Activated T-cell treated with anti-CD3 and anti-CD28 coated beads, Interleukin-2, amount 50 U/mL, for 1 hour (primary cell): ENCODE measurements at places on chromosomes 7 and 10.

DNA sequence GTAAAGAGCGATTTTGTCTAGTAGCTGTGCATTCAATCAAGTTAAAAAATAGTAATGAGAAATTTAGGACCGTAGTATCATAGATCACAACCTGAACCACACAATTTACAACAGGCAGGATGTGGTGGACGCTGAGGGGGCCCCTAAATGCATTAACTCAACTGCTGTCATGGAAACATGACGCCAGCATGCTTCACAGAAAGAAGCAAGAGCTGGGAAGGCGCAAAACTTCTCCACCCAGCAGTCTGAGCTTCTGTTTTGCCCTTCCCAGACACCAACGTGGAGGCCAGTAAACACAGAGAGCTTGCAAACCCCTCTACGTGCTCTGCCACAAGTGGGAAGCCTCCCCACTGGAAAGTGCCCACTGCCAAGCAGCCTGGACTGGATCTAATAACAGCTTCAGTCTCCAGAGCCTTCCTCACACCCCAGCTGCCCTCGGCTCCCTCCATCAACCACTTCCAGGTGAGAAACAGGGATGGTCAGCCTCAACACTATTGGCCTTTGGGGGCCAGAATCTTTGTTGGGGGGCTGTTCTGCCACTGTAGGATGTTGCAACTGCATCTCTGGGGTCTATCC lies 151.8 kb downstream of the SFMBT2 start:
- DNase-seq, result peak; percentile 62

GRCh38 chr10:4102802-4103344 lies 317.9 kb upstream of the KLF6 start:
- no peak for DNase-seq

GRCh38 chr7:144835155-144835611 lies 670 bp downstream of the TPK1 start:
- no peak for DNase-seq

GRCh38 chr10:16854623-16855022 lies 37.4 kb upstream of the RSU1 start:
- DNase-seq, result no peak

- no peak for DNase-seq
Observed at GRCh38 chr7:148049068-148049467, 541.5 kb upstream of the C7orf33 start.

- DNase-seq, result no peak
Observed at GRCh38 chr10:33780961-33781360, 446.5 kb upstream of the NRP1 start.

- no peak for DNase-seq
Observed at GRCh38 chr10:105358911-105359310, 717.8 kb downstream of the SORCS3 start.

GRCh38 chr7:81267508-81267907 lies 348.7 kb upstream of the SEMA3C start:
- DNase-seq, result no peak

DNA sequence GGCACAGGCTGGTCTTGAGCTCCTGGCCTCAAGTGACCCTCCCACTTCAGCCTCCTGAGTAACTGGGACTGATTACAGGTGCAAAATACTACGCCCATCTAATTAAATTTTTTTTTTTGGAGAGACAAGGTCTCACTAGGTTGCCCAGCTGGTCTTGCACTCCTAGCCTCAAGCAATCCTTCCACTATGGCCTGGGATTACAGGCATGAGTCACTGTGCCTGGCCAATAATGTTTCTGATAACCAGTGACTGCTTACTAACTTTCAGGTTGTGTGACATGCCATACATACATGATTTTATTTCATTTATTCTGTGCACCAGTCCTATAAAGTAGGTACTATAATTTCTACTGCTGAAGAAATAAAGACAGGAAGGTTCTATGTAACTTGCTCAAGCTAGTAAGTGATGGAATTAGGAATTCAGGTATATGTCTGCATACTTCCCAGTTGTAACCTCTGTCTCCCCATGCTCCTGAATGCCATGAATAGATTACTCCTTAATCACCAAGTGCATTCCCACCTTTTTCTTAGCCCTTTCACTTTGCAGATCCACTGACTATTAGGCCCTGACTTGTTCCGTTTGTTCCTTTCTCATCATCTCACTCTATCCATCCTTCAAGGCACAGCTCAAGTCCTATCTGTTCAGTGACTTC lies 28.1 kb downstream of the MCU start:
- no peak for DNase-seq

- no peak for DNase-seq
Observed at GRCh38 chr7:14395860-14396259, 406.4 kb upstream of the ETV1 start.

- no peak for DNase-seq
Observed at GRCh38 chr10:103040418-103040817, 122.3 kb downstream of the CNNM2 start.

- peak; percentile 23 for DNase-seq
Observed at GRCh38 chr7:151877911-151878835, 1.3 kb upstream of the PRKAG2 start.

DNA sequence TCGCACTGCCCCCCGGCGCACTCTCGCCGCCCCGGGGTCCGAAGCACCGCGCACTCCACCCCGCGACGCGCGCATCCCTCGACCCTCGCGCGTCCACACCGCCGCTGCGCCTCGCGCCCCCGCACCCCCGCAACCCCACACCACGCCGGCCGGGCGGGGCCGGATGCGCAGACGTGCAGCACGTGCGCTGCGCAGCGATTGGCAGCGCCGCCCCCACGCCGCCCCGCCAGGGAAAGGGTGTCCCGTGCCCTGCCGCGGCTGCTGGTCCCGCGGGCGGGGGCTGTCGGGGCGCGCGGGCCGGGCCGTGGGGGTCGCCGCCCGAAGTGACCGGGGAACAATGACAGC lies 53.7 kb upstream of the KDM7A start:
- DNase-seq, result peak; percentile 84

GRCh38 chr7:12861070-12861469 lies 173.6 kb downstream of the ARL4A start:
- DNase-seq, result no peak

GRCh38 chr10:85548034-85548433 lies 818.6 kb downstream of the GRID1 start:
- no peak for DNase-seq

DNA sequence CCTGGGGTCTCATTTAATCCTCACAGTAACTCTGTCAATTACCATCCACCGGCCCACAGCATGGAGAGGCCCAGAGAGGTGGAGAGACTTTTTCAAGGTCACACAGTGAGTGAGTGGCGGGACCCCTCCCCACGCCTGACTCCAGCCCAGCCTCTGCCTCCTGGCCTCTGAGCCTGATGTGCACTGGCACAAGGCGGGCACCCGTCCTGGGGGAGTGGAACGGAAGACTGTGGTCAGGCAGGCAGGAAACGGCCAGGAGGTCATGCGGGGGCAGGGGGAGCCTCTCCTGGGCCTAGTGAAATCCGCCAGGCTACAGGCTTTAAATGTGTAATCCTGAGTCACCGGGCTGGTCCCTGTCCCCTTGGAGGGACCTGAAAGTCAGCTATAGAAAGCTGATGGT lies 32.2 kb downstream of the ZCCHC24 start:
- no peak for DNase-seq
